NCI-H2107 (cell line): ENCODE measurements at places on chromosomes 2 and 18.

GRCh38 chr2:30641765-30642345 is 165.4 kb downstream of the CAPN13 start:
- no peak for DNase-seq

DNA sequence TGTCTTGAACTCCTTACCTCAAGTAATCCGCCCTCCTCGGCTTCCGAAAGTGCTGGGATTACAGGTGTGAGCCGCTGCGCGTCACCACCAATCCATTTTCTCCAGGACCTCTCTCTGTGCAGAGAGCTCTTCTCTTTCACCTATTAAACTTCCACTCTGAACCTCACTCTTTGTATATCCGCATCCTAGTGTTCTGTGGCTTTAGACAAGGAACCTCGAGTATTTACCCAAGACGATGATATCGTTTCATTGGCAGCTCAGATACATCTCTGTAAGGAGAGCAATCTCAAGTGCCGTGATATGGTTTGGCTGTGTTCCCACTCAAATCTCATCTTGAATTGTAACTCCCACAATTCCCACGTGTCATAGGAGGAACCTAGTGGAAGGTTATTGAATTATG is 15.1 kb upstream of the WDR33 start:
- DNase-seq = peak; percentile 29

- DNase-seq = peak; percentile 35
Observed at GRCh38 chr2:70123051-70123828, 36.0 kb downstream of the PCBP1 start.

DNA sequence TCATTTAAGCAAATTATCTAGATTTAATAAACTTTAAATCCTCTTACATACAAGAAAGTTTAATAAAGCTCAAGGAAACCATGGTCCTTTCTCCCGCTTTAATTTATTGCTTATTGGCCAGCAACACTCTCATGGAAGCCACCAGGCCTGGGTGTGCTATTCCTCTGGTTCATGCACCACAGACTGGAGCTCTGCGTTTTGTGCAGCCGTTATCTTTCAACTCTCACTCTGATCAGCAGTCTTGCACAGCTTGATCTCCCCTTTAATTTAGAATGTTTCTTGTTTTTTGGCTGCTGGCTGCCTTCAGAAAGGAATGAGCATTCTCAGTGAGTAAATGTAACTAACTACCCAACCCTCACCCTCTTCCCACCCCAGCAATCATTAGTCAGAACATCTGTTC is 318.7 kb downstream of the MEIS1 start:
- DNase-seq = no peak

DNA sequence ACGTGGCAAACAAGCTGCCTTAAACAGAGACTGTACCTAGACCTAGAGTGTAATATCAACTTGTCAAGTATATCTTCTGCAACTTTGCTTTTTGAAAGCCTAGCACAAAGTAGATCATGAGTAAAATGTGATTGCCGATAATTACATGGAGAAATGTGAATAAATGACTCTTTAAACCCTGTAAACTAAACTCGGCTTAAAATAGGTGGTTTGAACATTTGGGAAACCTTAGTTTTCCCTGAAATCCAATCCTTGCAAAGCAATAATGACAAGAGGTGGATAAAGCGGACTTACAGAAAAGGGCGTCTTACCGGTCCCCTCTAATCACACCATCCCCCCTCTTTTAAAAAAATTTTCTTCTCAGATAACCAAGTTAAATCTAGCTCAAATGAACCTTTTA is 549 bp upstream of the PSMD14 start:
- DNase-seq = no peak

DNA sequence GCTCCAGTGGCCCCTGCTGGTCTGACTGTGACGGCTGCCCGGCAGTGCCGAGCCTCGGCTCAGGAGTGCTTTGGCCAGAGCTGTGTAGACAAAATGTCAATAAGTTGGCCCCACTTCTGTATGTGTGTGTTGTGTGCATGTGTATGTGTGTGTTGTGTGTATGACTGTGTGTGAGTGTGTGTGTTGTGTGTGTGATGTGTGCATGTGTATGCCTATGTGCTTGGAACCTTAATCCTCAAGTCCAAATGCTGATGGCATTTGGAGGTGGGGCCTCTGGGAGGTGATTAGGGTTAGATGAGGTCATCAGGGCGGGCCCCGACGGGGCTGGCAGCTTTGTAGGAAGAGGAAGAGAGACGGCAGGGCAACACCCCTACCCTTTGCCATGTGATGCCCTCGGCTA is 269.0 kb downstream of the DCDC2C start:
- DNase-seq = no peak

GRCh38 chr18:57410749-57411148 is 24.4 kb upstream of the ONECUT2 start:
- DNase-seq = no peak

GRCh38 chr2:240387669-240388358 is 47.6 kb upstream of the GPC1 start:
- no peak for DNase-seq
